CD4-positive, alpha-beta T cell treated with Interleukin-2 at 100 ng/mL for 4 hours (primary cell): ENCODE measurements at places on chromosomes 16 and 17.
A peak's percentile ranks its signal among the peaks of the same experiment; 100 is the strongest.

GRCh38 chr16:9042964-9043680 lies 48.3 kb upstream of the HAPSTR1 start:
- DNase-seq: no peak

- no peak for DNase-seq
Observed at GRCh38 chr17:50439008-50439407, 13.0 kb downstream of the ACSF2 start.

DNA sequence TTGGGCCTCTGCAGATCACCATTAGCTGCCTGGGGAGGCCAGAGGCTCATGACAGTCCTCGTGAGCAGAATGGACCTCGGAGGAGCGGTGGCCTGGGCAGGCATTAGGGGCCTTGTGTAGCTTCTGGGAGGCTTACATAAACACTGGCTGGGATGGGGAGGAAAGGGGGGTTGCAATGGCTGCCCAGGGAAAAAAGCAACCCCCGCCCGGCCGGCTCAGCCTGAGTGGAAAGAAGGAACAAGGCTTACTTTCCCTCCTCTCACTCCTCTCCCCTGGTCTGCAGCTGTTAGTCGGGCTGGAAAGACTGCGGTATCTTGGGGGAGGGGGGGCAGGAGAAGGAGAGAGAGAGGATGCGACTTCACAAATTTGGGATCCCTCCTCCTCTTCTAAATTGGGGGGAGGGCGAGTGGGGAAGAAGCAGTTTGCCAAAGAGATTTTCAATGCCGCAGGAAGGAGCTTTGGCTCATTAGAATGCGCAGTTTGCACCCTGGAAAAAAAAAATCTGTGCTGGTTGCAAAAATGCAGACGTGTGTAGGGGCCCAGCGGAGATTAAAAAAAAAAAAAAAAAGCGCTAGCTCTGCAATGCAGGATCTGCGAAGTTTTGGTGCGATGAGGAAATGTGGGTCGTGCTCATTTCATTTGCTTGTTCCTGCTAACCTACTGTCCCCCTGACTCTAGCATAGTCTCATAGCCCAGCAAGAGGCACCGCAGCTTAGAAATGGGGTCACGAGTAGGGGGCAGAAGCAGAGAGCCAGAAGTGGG lies 6.6 kb upstream of the NR1D1 start:
- no peak for DNase-seq

GRCh38 chr17:82658331-82658730 lies 10.1 kb upstream of the WDR45B start:
- DNase-seq: no peak

- DNase-seq: no peak
Observed at GRCh38 chr17:75174996-75175395, 7.8 kb downstream of the SUMO2 start.

DNA sequence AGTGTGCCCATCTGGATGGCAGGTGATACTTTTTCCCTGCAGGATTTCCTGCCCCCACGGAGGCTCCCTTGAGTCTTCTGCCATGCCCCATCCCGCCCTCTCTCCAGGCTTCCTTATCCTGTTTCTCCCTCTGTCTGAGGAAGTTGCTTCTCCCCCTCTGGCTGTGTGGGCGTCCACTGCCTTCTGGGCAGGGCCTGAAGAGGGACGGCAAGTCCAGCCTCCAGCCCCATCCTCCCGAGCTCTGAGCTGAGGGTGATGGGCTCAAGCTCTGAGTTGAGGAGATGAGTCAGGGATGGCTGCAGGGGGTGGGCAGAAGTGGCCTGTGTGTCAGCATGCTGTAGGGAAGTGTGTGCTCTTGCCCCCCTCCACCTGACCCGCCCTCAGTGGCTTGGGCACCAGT lies 14.2 kb upstream of the RAP1GAP2 start:
- no peak for DNase-seq

- no peak for DNase-seq
Observed at GRCh38 chr17:67686241-67686640, 31.5 kb upstream of the NOL11 start.

GRCh38 chr16:53600616-53601015 lies 97.6 kb upstream of the AKTIP start:
- DNase-seq: no peak

DNA sequence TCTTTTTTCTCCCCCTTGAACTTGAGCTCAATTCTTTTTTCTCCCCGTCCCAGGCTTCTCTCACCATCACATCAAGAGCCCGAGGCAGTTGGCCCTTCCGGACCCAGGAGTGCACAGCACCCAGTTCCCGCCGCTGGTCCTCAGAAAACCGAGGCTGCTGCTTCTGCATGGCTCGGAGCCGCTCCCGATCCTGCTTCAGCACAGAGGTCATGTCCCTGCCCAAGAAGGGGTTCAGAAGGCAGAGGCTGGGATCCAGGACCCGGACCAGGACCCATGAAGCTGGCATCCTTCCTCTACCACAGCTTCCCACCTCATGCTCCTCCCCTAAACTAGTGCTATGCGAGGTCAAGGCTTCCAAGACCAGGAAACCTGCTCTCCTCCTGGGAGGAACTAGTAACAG lies 10.5 kb downstream of the PER1 start:
- DNase-seq: no peak

- no peak for DNase-seq
Observed at GRCh38 chr17:82985428-82985805, 94.0 kb upstream of the METRNL start.

DNA sequence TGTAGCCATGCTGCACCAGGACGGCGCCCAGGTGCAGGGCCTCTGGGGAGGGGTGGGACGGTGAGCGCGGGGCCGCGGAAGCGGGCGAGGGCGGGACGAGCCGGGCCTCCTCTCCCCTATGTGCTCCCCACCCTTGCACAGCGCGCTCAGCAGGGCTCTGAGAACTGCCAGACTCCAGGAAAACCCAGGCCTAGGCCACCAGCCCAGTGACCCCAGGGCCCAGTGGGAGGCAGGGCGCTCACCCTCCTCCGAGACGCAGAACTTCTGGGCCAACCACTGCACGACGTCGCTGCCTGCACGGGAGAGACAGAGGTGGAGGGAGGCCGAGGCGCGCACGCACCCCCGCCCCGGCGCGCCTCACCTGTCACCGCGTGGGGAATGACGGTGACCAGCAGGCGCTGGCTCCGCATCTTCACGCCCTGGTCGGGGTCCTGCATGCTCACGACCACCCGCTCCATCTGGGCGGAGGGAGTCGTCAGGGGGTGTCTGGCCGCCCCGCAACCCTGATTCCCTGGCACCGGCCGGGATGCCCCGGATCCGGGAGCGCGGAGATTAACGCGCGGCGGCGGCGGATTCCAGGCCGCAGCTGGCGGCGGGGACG lies 603 bp downstream of the RGS11 start:
- DNase-seq: no peak

GRCh38 chr17:50123649-50124349 lies 6.2 kb downstream of the SAMD14 start:
- DNase-seq: no peak

GRCh38 chr16:31876951-31877828 lies 3.6 kb downstream of the ZNF267 start:
- peak; percentile 92 for DNase-seq

- DNase-seq: no peak
Observed at GRCh38 chr16:2468725-2469398, 2.2 kb upstream of the NTN3 start.

GRCh38 chr16:89045181-89045815 lies 48.4 kb upstream of the ACSF3 start:
- no peak for DNase-seq

DNA sequence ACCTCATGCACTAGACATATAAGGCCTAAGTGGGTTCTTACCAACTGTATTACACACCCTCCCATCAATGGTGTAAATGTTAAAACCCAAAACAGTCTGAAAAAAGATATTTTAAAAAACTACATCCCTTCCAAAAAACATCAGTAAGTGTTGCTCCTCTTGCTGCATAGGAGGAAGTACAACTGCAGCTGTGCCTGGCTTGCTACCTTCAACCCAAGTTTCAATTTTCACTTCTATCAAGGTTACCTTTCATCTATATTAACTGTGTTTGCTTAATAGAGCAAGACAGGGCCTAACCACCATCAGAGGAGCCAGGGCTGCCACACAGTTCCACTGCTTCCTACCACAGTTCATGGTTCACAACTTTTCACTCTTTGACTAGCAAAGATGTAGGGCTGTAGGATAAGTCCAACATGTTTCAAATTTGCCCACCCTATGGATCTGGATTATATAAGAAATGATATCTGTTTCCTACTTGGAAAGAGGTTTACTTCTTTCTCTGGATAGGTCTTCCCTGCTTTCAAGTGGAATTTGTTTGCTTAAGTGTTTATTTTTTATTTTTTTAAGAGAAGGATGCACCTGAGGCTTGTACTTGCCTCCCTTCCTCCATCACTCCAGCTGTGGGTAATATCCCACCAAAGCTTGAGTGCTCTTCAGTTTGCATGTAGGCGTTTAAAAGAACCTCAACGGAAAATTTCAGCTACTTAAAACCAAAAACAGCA lies 56.7 kb downstream of the GRB7 start:
- peak; percentile 47 for DNase-seq

GRCh38 chr17:74964988-74965622 lies 7.5 kb downstream of the HID1 start:
- DNase-seq: no peak
